ENCODE measurements at places on chromosomes 6 and 20. TPM values are rescaled to one million over a fixed set of nuclear protein-coding genes. Genes with fewer than 3 reads are reported as not detected.
A peak's percentile ranks its signal among the peaks of the same experiment; 100 is the strongest.

The PLEKHG1 gene
- 7.4 TPM for total RNA-seq

- no peak for DNase-seq
Observed at GRCh38 chr6:147586044-147586443, 77.6 kb downstream of the SAMD5 start.

DNA sequence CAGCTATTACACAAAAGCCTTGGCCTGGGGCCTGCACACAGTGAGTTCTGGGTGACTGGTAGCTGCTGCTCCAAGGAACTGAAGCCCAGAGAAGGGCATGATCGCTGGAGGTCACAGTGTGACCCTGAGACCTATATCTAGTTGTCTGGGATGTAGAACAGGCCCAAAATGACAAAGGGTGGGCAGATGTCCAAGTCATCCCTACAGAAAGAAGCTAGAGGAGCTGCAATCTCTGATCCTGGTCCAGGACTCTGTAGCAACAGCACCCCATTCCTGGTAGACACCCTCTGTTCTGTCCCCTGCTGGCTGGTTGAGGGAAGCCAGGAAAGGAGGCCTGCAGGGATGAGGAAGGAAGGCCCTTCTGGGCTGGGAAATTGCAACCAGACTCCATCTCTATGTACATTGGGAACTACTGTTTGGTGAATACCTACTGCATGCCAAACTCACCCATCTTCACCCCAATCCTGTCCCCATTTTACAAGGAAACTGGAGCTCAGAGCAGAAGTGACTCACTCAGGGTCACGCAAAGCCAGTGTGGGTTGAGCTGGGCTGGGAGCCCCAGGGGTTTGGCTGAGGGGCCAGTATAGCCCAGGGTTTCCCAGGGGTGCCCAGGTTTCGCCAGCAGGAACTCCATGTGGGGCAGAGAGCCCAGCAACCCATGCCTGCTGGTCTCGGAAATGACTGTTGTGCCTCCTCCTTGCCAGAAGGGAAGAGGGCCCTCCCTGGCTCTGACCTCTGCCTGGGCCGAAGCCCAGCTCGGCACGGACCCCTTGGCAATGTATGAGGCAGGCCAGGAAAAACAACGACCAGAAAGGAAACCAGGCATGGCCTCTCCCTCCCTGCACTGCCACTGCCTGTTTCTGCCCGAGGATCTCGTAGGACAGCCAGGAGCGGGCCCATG is 44.9 kb upstream of the TLDC2 start:
- DNase-seq = peak; percentile 80

GRCh38 chr6:144285798-144286502 is 815 bp downstream of the UTRN start:
- DNase-seq = peak; percentile 83

The LTB gene
- 0.25 TPM for total RNA-seq

GRCh38 chr6:113763876-113764275 is 93.3 kb upstream of the MARCKS start:
- DNase-seq = no peak

DNA sequence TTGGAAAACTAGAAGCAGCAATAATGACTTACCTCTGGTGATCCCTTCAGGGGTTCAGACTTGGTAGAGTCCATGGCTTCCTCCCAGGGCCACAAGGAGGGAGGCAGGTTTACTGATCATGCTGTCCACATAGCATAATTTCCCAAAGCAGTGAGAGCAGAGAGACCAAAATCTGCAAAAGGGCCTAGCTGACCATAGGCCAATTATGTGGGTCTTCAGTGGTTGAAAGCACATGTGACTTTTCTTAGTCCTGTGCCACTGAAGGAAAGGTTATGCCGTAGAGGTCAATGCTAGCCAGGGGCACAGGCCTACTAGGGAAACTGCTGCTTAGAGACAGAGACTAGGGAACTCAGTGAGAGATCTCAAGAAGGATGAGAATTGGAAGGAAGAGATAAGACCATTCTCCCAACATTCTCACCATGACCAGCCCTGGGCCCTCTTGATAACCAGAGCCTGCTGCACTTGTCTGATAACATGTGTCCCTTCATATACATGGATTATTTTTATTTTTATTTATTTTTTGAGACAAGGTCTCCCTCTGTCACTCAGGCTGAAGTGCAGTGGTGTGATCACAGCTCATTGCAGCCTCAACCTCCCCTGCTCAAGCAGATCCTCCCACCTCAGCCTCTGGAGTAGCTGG is 2.0 kb upstream of the GTPBP2 start:
- DNase-seq = no peak

The ATP9A gene
- 25.2 TPM for total RNA-seq

The TFAP2A gene
- total RNA-seq = 0.66 TPM

- DNase-seq = no peak
Observed at GRCh38 chr20:57268399-57269076, 2.1 kb upstream of the BMP7 start.
